Amygdala (tissue), 56 donors: ENCODE measurements at places on chromosomes 5 and 9.

- DNase-seq, result no peak
Observed at GRCh38 chr5:133233616-133234015, 181.8 kb downstream of the HSPA4 start.

- DNase-seq, result no peak
Observed at GRCh38 chr5:65646938-65647337, 22.1 kb downstream of the SHLD3 start.

- DNase-seq, result no peak
Observed at GRCh38 chr9:124810663-124811355, 33.9 kb downstream of the OLFML2A start.

DNA sequence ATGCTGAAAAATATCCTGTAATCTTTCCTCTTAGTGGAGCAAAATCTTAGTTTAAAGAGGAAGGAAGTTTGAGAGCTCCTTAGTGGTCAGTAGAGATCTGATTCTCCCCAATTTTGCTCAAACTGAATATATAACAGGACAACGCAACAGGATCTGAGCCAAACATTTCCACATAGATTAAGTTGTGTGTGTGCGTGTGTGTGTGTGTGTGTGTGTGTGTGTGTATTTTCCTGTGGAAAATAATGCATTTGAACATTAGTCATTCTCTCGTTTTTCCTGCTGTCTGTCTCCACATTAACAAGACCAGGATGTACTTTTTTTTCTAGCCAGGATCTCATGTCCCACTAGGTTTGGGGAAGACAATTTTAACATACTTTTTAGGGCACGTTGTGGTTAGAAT is 312.1 kb upstream of the CDH18 start:
- DNase-seq, result no peak

DNA sequence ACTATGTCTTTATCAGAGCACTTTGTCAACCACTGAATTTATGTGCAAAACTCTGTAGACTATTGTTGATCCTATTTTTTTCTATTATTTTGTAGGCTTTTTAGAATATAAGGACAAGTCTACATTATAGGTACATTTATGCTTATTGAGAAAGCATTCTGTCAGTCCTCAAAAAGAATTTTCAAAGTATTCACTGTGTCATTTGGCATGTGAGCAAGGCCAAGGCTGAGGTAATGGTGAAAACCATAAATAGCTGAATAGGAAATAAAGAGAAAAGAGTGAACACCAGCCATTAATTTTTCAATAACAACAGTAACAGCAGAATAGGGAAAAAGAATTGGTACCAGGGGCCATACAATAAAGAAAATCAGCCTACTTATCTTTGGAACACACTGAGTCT is 21.0 kb downstream of the SKIC3 start:
- DNase-seq, result no peak

DNA sequence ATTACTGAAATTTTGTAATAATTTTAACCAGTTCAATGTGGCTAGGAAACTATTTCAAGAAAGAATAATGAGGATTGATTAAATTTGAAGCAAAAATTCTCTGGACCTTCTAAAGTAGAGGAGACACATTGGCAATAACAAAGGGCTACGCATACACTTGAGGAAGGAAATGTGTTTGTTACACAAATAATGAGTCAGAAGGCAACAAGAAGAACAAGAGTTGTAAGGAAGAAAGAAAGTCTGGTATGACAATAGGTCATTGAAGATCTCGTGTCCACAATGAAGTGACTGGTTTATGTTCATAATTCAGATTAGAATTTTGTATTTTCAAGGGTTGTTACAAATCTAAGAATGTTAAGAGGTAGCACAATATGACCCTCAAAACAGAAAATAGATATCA is 25.8 kb downstream of the ST8SIA4 start:
- DNase-seq, result no peak

DNA sequence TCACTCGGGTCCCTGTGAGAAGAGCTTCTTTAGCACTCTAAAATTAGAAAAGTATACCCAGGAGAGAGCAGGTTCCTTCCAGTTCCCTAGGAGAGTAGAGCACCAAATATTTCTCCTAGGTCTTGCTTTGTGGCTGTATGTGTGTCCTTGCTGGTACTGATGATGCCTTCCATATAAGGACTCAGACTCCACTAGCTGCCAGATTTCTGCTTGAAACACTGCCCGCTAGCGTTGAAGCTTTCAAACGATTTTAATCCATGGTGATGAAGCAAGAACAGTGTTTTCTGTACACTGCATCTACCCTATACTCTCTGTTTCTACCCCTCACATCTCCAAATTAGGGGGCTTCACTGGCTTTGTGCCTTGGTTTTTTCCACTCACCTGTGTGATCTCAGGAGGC is 2.4 kb upstream of the SMC2 start:
- DNase-seq, result no peak

DNA sequence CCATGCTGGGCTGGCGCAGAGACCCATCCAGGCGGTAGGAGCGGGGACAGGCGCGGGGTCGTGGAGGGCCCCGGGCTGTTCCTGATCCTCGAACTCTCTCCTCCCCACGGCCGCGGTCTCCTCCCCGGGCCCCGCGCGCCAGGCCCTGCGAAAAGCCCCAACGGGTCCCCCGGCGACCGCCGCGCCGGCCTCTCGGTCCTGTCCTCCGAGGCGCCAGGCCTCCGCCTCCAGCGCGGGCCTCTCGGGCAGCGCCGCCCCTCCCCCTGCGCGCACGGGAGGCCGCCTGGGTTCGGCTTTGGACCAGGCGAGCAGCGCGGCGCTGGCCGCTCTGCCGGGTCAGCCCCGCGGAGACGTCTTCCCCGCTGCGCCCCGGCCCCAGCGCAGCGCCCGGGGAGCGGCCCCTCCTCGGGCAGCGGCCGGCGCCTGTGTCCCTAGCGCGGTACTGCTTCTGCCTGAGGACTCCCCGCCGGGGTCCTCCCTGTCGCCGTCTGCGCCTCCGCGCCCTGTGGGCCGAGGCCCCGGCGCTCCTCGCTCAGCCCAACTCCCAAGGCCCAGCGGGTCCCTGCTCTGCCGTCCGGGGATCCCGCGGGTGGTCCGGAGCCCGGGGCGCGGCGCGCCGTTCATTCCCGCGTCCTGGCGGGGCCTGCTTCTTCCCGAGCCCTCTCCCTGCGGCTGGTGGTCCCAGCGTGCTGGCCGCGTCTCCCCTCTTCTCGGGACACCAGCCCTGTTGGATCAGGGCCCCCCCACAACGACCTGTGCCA is 13.4 kb downstream of the COL23A1 start:
- no peak for DNase-seq

GRCh38 chr9:79583952-79584654 is 12.3 kb downstream of the TLE4 start:
- DNase-seq, result no peak

GRCh38 chr9:69175486-69175885 is 1.4 kb downstream of the TJP2 start:
- DNase-seq, result no peak

DNA sequence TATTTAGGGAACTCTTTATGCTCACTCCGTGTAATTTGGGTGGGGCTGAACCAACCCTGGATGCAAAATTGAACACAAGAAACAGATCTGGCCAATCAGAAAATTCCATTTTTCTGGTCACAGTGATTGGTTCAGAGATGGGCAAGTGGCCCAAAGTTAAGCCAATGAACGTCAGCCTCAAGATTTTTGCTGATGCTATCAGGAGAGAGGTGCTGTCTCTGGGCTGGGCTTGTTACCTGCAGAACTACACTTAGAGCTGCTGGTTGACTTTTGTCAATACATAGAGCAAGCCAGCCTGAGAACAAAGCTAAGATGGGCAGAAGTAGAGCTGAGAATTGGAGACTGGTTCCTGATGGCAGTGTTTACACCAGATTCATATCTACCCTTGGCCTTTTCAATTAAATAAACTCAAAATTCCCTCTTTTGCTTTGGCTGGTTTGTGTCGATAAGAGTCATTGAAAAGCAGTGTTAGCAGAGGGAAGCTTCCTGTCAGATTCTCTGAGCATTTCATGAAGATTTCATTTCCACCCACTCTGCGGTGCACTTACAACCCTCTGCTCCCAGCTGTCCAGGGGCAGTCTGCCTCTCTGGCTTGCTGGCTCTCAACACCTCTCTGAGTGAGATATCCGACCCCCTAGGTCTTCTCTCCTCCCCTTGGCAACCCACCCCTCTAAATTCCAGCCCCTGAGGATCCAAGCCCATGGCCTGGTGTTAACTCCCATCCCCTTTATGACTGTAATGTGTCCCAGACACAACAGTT is 64.5 kb upstream of the PPARGC1B start:
- no peak for DNase-seq

GRCh38 chr9:131734165-131734610 is 5.7 kb downstream of the RAPGEF1 start:
- DNase-seq, result no peak

DNA sequence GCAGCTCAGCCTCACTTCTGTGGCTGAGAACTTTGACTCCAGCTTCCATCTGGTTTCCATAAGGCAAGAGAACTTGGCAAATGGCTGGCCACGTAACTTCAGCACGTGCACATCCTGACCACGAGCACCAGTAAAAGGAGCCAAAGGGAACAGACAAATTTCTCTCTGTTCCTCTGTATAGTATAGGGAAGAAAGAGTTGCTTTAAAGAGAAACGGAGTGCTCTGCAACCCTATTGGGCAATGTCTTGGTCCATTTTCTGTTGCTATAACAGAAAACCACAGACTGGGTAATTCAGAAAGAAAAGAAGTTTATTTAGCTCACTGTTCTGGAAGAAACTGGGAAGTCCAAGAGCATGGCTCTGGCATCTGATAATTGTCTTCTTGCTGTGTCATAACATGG is 558.7 kb downstream of the ACTL7B start:
- no peak for DNase-seq

DNA sequence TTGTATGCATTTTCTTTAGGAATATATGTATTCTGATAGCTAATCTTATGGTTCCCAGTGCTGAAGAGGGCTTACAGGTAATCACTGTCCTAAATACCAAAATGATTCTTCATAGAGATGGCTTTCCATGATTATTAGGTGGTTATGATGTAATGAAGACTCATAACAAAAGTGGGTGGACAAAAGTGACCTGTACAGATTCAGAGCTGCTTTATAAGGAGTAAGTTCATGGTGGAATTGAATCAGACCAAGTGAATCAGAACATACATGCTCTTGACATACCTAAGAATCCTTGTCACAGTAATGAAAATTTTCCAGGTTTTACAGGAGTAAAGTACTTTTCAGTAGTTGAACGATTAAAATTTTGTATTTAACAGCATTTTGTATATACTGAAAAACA is 105.6 kb downstream of the NIPBL start:
- no peak for DNase-seq

DNA sequence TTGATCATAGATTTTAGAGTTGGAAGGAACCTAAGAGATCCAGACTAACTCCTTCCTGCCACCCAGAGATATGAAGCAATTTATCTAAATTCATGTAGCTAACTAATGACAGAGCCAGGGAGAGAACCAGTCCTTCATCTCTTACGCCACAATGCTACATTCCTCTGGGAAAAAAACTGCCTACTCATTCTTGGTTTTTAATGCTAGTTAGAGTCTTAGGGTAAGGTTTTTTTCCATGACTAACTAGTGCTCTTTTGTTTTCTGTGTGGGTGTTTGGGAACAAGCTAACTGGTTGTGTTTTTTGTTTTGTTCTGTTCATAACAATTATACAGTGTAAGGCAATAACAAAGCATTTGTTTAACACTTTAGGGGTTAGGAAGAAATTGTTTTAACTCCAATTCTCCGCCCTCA is 52.4 kb downstream of the SLC44A1 start:
- DNase-seq, result no peak

- DNase-seq, result no peak
Observed at GRCh38 chr5:37615184-37615583, 224.7 kb downstream of the GDNF start.

DNA sequence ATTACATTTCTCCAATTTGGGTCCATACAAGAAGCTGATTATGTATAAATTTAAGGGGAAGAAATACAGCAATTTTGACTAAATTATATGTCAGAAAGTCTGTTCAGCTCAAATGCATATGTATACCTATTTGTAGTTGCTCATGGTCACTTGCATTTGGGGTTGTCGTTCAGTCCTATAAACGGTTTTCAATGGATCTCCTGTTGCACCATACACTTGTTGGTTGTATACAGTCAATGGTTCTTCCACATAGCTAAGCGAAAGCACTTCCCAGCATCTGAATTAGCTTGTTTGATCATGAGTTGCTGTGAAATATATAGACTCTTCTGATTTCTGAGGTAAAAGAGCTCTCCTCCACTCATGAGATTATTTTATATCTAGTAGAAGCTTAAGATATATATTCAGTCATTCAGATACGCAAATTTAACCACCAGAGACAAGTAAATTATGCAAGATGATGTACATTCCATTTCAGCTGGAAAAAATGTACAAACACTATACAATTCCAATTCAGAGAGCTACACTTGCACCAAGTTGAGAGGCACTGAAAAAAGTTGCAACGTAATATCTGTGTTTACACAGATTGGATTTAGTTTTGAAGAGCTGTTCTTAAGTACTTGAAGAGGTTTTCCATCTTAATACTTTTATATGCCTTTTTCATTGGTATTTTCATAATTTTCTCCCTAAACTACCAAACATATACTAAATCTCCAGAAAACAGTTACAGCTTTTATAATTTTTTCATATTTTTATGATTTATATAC is 64.4 kb upstream of the POU5F2 start:
- no peak for DNase-seq

DNA sequence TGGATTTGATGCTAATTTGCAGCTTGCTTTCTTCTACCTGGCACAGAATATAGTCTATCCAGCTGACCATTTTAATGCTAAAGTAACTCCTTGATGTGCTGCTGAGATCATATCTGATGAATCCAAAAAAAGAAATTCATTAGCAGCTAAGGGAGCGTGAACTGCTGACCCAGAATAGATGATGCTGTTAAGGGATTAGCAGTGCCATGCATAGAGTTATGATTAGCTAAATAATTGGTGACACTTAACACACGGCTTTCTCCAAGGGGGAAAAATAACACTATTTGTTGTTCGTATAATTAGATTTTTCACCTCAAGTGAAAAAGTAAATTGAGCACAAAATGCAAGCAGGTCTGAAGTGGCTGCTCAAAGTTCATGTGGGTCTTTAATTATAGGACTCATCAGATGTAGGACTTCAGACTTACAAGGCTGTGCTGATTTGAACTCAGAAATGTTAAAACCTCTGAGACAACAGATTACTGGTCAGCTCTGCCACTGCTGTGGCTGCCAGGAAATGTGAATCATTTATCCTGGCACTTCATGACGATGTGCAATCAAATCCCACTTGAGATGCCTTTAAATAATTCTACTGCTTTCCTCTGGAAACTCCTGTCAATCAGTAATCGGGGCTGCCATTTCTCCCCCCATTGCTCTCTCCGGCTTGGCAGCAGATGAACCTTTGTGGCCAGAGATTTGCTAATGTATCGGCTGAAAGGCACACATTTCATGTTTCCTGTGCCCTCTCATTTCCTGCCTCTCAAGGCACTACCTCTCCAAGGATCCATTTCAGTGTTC is 291.6 kb upstream of the C9orf72 start:
- DNase-seq, result no peak
